ENCODE measurements at places on chromosomes 11 and 22.

GRCh38 chr22:33811208-33811607 lies 109.1 kb downstream of the LARGE1 start:
- no peak for DNase-seq

- no peak for DNase-seq
These were observed 71.2 kb downstream of the USP35 start for GRCh38 chr11:78259777-78260487.

GRCh38 chr22:31143038-31143437 lies 2.7 kb upstream of the PLA2G3 start:
- no peak for DNase-seq

GRCh38 chr11:103832762-103833161 lies 203.7 kb upstream of the DDI1 start:
- no peak for DNase-seq

- DNase-seq, result no peak
These were observed 74.9 kb downstream of the DEPDC5 start for GRCh38 chr22:31828739-31829138.

DNA sequence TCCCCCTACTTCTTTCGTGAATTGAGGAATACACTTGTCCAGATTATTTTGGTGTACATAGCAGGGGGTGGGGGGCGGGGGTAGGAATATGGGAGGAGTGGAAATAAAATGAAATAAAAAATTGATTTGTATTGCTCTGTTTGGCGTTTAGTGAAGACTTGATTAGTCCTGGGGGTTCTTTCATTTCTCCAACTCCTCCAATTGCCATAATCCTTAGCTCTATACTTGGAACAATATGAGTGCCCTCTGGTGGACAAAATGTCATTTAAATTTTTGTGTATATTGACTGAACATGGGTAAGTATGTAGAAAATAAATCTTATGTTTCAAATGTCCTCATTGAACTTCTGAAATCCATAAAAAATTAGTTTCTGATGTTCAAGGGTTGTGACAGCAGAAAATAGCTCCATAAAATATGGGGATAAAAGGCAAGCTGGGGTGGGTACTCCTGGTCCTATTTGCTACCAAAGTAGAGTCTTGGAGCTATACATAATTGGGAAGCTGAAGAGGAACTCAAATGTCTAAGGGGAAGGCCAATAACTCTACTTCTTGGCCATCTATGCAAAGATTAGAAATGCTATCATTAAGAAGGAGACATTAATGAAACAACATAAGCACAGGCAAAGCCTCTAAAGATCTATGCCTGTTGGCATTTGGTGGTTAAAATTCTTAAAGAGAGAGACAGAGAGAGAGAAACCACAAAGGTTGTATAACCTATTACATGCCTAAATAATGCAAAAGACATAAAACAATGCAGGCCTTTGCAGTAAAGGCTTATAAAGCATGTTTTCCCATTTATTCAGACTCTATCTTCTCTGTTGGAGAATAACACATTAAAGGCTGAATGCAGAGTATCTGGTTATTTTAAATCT lies 421.6 kb downstream of the METTL15 start:
- peak; percentile 14 for DNase-seq

DNA sequence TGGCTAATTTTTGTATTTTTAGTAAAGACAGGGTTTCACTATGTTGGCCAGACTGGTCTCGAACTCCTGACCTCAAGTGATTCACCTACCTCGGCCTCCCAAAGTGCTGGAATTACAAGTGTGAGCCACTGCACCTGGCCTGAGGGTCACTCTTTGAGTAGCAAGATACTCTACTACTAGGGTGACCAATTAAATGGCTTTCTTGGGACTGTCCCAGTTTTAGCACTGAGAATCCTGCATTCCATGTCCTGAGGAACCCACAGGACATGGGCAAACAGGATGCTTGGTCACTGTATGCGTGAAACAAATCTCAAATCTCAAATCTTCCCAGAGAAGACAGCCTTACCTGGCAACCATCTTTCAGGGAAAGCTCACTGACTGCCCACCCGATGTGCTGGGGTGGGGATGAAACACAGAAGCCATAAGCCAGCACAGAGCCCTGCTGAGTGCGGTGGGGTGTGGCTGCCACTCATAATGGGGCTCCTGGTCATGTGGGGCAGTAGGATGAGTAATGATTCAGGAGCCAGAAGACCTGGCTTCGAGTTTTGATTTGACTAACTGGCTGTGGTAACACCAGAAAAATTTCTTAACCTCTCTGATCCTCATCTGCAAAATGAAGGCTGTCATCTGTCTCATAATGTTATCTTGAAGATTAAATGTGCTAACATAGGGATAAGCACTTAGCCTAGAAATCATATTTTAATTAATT lies 11.5 kb downstream of the CLMP start:
- no peak for DNase-seq

DNA sequence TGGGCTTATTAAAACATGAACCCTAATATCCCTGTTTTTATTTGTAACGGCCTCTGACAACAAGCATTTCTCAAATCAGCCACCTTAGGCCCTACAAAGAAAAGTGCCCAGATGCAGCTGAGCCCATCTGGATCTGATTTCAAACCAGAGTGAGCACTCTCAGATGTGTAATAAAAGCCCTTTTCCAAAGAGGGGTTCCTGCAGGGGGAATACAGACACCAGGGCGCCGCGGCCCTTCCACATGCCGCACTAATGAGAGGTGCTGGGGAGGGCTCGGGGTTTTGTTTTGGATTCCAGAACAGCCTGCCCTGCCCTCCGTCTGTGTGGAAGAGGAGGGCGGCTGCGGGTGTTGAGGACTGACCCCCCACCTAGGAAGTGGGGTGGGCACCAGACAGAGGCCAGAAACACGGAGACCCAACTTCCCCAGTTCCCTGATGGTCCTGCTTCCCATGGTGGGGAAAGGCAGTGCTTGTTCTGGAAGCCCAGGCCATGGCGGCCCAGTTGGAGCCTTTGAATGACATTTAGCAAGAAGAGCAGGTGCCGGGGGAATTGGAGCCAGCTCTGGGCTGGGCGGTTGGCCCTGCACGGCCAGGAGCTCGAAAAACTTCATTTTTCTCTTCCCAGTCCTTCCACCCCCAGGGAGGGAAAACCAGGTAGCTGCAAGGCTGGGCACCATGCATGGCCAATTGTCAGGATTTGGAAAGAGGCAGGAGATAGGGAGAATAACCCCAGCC lies 63.7 kb downstream of the MACROD1 start:
- DNase-seq, result no peak

- no peak for DNase-seq
These were observed 11.3 kb downstream of the MYBPC3 start for GRCh38 chr11:47340980-47341775.

- DNase-seq, result no peak
These were observed 25.9 kb upstream of the MMP13 start for GRCh38 chr11:102981324-102981910.

DNA sequence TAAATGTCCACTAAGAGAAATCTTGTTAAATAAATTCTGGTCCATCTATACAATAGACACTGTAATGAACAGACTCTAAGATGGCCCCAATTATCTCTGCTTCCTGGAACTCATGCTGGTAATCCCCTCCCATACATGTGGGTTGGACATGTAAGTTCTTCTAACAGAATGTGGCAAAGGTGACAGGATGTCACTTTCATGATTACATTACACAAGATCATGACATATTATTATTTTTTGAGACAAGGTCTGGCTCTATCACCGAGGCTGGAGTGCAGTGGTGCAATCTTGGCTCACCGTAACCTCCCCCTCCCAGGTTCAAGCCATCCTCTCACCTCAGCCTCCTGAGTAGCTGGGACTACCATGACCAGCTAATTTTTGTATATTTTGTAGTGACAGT lies 14.6 kb upstream of the NDUFC2 start:
- no peak for DNase-seq

- DNase-seq, result no peak
These were observed 10.8 kb upstream of the TPP1 start for GRCh38 chr11:6629892-6630631.

DNA sequence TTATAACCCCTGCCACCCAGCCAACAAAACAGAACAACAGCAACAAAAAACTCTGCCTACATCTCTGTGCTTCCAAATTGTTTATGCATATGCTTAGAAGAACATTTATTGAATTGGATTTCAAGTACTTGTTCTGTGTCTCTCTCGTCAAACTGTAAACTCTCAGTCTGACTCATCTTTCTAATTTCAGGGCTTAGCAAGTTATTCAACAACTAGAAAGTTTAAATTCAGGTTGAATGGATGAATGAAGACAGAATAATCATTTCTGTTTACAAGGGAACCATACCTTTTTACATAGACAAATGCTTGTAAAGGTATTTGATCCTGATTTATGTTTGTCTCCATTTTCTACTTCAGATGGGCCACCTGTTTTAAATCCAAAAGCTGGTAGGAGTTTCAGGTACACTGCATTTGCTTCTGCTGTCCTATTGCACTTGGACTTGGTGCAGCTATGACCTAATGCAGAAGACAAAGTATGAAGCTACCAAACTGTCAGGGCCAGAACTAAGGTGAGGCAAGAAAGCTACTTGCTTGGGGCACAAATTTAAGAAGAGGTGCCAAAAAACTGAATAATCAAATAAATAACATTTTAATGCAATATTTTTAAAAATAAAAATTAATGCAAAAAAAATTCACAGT lies 1.6 kb upstream of the FBXO3 start:
- no peak for DNase-seq

GRCh38 chr11:45736424-45736823 lies 68.5 kb upstream of the SLC35C1 start:
- peak; percentile 88 for DNase-seq

GRCh38 chr22:45296628-45297297 lies 12.0 kb downstream of the UPK3A start:
- DNase-seq, result no peak

DNA sequence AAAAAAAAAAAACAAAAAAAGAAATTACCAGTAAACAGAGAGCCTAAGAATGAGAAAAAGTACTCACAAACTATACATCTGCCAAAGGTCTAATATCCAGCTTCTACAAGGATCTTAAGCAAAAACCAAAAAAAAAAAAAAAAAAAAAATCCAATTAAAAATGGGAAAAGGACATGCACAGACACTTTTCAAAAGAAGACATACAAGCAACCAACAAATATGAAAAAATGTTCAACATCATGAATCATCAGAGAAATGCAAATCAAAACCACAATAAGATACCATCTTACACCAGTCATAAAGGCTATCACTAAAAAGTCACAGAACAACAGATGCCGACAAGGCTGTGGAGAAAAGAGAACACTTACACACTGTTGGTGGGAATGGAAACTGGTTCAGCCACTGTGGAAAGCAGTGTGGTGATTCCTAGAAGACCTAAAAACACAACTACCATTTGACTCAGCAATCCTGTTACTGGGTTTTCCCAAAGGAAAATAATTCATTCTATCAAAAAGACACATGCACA lies 18.3 kb downstream of the MS4A6A start:
- DNase-seq, result no peak

DNA sequence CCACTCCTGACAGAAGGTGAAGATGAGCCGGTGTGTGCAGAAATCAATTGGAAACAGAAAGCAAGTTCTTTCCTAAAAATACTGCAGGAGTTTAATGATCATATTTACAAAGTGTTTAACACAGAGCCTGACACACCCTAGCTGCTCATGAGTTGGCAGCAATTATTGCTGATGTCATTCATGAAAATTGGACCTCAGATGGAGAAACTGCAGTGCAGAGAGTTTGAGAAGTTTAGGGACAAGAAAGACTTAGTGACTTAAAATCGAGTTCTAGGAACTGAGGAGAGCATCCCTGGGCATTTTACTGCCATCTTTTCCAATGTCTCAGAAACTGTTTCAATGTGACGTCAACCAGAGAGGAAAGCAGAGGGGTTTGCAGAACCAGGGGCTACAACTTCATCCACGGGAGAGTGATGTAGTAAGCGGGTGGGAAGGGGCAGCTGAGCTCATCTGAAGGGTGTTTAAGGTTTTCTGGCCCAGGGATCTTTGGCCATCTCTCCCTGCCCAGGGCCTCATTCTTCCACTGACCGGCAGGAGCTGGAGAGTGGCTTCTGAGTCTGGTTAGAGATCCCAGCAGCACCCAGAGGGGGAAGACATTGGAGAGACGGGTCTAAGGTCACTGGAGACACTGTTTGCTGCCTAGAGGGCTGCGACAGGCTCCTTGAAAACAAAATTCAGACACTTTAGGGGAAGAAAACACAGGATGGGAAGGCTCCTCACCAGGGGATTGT lies 21.1 kb upstream of the IGLL5 start:
- no peak for DNase-seq

- no peak for DNase-seq
These were observed 57.6 kb downstream of the USP47 start for GRCh38 chr11:11899401-11899800.

DNA sequence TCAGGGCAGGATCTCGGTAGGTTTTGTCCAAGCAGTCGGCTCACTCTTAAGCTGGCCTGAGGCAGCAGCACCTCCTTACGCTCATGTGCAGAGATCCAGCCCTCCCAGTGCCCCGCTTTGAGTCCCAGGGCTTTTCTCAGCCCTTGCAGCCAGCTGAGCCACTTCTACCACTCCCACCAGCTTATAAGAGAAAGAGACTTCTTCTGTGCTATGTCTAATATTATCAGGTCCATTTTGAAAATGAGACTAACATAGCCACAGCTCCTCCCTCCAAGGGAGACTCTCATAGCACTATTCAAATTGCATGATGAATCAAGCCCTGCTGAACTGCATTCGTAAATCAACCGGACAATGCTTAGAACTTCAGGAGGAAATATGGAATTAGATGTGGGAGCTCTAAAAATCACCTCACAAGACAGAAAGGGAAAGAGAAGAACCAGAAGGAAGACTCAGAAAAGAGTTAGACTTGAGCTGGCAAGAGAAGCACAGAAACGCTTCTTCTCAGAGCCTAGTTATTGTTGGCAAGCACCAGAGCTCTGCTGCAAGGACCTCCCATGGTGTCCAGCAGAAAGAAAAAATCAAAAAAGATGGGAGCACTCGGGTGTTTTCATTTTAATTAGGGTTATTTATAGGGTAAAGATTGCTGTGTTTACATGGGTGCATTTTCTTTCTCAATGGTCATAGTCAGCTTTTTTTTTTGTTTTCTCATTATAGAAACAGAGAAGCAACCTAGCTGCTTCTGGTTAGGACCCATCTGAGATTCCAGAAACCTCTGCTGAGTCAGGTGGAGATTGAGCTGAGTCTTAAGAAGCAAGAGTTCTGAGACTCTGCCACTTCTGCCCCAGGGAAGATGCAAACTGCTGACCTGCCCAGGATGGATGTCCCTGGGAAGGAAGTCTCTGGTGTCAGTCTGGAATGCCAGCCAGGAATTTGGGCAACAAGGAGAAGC lies 181.4 kb downstream of the ETS1 start:
- DNase-seq, result no peak
